Stimulated activated CD4-positive, alpha-beta T cell treated with anti-CD3 and anti-CD28 coated beads, Interleukin-2, amount 100 ng/mL, for 24 hours (primary cell): ENCODE measurements at places on chromosomes 7 and 10.

GRCh38 chr7:38181111-38181510, 3.1 kb downstream of the STARD3NL start:
- no peak for DNase-seq

GRCh38 chr10:64558094-64558835, 1037.1 kb downstream of the REEP3 start:
- DNase-seq: no peak

GRCh38 chr10:124251317-124252065, 158.1 kb upstream of the CHST15 start:
- DNase-seq: no peak

- DNase-seq: no peak
Measured at GRCh38 chr10:92965314-92965713, 95.3 kb upstream of the CYP26C1 start.

- DNase-seq: no peak
Measured at GRCh38 chr7:131927770-131928423, 371.5 kb upstream of the PODXL start.

DNA sequence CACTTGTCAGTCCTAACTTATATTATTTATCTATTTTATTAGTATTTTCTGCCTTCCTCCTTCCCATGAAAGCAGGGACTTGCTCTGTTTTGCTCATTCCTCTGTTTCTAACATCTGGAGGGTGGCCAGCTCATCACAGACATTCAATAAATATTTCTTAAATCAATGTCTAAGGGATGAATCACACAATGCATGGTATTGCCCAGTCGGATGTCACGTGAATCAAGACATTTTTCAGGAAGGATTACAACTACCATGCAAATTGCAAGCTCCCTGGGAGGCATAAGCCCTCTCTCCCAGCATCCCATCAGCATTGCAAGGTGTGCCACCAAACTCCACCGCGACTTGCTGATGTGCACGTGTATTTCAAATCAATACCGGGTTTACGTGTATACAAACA, 146.6 kb upstream of the RNF32 start:
- no peak for DNase-seq

- DNase-seq: no peak
Measured at GRCh38 chr7:145169908-145170307, 334.1 kb upstream of the TPK1 start.

GRCh38 chr7:92781117-92781720, 55.2 kb downstream of the CDK6 start:
- no peak for DNase-seq
